Stimulated activated naive CD4-positive, alpha-beta T cell (primary cell): ENCODE measurements at places on chromosomes 12 and 14.

- no peak for DNase-seq
Observed at GRCh38 chr14:81474148-81474492, 59.5 kb downstream of the SEL1L start.

GRCh38 chr14:49218436-49219092, 367.6 kb downstream of the RPS29 start:
- DNase-seq: no peak

DNA sequence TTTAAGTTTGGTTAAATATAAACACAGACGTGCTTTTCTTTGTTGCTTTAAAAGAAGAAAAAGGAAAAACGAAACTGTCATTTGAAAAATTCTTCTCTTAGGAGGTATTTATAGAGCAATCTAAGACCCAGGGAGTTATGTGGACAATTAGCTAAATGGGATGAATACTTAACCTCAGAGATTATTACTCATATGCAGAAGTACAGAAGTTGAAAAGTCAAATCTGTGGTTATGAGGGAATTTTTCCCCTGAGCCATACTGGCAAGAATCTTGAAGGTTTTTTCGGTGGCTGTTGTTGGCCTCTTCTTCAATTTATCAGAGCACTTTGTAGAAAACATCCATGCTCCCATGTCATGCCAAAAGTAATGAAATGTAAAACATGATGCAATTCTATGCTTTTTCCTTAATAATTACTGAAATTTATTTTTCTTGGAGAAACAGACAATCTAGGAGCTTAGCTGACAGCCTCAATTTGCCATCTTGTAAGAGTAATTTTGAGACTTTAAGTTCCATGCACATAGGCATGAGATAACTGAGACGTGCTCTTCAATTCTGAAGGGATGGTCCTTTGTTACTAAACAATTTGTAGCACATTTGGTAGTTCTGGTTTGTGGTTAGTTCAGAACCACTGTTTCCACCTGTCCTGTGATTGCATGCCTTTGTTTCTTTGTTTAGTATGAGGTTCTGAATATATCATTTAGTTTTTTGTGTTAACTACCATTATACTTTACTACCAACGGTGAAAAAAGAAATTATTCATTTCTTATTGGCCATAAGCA, 126.6 kb downstream of the BCAT1 start:
- no peak for DNase-seq

DNA sequence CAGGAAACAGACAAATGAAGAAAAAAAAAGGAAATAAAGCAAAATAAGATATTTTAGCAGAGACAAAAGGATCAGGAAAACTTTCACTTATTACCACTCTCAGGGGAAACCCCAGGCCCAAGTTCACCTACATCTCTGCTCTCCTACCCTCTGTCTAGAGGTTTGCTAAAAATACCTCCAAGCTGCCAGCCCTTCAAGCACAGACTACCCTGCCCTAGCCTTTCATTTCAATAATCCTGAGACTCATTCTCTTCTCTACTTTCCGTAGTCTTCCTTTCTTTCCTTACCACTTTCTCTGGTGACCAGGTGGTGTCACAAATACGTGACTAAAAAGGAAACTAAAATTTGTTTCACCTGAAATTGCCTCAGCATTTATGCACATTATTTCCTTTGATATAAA, 33.8 kb downstream of the RPAP3 start:
- DNase-seq: no peak

DNA sequence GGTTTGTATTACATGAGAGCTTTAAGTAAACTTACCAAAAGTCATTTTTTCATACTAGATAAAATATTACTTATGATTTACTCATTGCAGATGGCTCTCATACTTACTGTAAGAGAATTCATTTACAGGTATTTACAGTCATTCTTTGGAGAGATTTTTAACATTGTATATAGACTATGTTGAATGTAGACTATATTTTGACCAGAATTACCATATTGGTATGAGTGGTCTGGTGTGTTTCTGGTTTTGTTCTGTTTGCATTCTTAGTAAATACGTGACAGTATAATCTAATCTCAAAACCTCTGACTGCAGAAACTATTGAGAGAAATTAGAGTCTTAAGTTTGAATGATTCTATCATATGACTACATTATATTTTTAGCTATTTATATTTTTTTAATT, 91.1 kb downstream of the USP15 start:
- no peak for DNase-seq

DNA sequence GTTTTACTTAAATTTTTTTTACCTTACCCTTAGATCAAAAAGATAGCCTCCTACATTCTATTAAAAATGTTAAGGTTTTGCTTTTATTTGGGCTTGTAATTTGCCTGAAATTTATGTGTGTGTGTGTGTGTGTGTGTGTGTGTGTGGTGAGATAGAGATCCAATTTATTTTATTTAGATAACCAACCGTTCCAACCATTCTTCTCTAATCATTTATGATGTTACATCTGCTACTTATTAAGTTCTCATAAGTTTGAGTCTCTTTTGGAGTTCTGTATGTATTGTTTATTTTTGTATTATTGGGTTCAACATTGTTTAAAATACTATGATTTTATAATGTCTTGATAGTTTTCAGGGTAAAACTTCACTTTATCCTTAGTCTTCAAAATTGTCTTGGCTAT, 70.6 kb upstream of the PAWR start:
- no peak for DNase-seq

DNA sequence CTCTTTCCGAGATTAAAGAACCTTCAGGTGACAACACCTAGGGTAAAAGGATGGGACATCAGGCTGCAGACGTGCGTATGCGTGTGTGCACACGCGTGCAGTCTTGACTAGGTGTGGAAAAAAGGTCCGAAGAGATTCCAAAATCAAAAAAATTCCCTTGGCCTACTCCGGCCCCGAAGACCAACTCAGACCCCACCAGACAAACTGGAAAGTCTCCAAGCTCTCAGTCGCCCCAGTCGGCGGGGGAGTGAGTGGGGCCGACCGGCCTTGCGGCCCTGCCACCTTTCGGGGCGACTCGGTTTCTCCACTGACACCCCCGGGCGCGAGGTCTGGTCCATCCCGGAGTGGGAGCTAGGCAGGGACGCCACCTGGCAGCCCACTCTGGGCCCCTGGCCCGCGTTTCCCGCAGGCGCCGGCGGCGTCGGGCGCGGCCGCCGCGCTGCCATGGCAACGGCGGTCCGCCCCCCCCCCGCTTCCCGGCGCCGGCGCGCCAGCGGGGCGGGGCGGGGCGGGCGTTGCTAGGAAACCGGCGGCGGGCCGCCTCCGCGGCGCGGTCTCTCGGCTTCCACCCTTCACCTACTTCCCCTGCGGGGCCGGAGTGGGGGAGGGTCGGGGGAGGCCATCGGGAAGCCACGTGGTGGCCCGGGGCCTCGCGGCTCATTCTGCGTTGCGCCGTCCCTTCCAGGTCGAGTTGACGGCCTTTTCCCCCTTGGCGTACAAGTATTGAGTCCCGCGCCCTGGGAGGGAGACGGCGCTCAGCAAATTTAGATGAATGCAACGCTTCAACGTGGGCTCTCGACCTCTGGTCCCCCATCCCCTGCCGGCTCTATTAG, 253.1 kb downstream of the EFCAB11 start:
- DNase-seq: peak; percentile 84

DNA sequence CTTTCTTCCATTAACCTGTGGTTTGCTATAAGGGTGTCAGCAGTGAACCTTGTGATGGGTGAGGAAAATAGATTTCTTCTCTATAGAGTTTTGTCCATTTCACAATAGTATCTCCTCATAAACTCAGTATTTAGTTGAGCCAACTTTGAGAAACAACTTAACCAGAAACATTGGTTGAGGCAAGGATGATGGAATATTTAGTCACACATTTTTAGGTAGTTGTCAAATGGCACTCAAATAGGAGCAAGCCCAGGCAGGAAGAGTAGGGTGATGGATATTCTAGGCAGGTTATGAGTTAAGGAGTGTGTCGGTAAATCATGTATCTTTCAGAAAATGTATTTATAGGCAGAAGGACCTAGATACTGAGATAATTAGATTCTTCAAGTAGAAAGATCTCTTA, 1267.6 kb downstream of the SLC16A7 start:
- no peak for DNase-seq

DNA sequence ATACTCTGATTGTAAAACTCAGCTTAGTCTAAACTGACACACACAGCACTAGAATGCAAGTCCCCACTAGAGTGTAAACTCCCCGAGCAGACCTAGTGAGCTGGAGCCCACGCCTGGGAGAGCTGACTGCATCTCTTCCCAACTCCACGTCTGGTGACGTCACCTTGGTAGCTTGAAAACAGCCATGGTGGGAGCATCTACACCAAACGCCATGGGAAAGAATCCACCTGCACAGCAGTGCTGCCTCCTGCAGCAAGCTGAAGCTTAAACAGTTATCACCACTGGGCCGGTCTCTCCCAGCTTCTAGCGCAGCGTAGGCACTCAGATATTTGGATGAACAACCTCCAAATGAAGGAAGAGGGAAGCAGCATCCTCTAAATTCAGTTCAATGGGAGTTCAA, 4.3 kb upstream of the PAPLN start:
- DNase-seq: no peak

GRCh38 chr12:120999191-121000120, 16.8 kb downstream of the C12orf43 start:
- DNase-seq: no peak
